ENCODE measurements at places on chromosomes 4 and X.

- DNase-seq: no peak
Measured at GRCh38 chr4:78446619-78447018, 105.0 kb upstream of the ANXA3 start.

GRCh38 chr4:84915396-84915780, 51.1 kb downstream of the WDFY3 start:
- no peak for DNase-seq

DNA sequence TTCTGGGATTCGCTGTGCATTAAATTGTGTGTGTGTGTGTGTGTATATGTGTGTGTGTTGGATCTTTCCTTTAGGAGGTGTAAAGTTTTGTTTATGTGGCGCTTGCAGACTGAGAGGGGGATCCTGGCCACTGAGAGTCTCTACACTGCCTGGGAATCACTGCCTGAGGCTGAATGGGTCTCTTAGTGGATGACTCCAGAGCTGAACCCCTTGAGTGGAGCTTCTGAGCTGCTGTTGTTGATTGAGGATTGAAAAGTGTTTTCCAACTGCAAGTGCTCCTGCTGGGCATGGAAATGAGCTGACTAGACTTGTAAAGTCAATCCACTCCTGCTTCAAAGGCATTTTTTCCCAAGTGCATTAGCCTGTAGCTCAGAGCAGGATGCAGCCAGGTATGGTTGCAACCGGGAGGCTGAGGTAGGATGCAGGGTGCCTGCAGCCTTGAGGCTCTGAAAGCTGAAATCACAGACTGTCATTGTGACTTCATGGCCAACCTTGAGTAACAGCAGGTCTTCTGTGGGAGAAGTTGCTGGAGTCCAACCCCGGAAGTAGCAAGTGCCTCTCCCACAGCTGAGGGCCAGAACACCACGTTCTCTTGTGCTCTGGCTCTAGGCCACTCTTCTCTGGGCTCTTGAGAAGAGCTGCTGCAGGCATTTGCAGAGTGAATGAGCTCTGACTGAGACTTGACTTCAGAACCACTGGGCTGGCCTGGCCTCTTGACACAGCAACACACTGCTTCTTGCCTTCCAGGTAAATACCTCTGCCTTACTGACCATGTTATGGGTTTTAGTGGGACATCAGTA, at the start of gene TBX22:
TSS of gene TBX22 (plus strand) at position 613 of the 800 bp plus-strand sequence. CDS start 7,517 bp downstream, outside the sequence.
- no peak for DNase-seq

- no peak for DNase-seq
Measured at GRCh38 chr4:13920111-13920875, 292.8 kb upstream of the BOD1L1 start.

- no peak for DNase-seq
Measured at GRCh38 chrX:103212749-103213457, 2.0 kb upstream of the BEX4 start.
